Stimulated activated CD4-positive, alpha-beta T cell treated with anti-CD3 and anti-CD28 coated beads, Interleukin-2, amount 100 ng/mL, for 24 hours (primary cell): ENCODE measurements at places on chromosomes 1 and 21.
A peak's percentile ranks its signal among the peaks of the same experiment; 100 is the strongest.

DNA sequence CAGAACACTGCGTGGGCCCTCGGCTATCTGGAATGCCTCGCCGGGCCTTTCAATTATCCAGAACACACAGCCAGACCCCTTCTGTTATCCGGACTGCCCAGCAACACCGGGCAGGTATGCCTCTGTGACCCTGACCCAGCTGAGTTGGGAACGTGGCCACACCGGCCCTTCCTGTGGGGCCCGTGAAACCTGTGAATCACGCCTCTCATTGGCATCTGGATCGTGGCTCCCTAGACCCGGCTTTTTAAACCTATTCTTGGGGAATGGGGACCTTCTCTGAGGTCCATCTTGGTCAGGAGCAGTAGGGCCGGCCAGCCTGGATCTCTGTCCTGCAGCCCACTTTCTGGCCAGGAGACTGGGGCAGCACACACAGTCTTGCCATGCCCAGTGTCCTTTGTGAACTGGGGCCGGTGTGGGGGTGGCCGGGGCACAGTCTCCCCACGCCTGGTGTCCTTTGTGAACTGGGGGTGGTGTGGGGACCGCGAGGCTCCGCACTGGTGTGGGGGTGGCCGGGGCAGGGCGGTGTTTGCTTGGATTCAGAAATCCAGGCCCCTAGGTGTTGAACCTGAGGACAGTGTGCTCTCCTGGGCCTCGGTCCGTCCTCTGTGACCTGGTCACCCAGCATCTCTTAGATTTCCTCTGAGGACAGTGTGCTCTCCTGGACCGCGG, 11.1 kb downstream of the COL18A1 start:
- DNase-seq, result no peak

DNA sequence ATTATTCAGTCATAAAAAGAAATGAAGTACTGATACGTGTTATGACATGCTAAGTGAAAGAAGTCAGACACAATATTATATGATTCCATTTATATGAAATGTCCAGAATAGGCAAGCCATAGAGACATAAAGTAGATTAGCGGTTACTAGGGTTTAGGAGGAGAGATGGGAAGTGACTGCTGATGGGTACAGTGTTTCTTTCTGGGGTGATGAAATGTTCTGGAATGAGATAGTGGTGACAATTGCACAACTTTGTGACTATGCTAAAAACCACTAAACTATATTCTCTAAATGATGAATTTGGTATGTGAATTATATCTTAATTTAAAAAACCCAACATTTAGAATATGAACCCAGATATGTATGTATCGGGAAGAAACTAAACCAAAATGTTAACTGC, 27.6 kb downstream of the IPP start:
- no peak for DNase-seq

- DNase-seq, result no peak
These were observed 88.6 kb downstream of the SELENOF start for GRCh38 chr1:86825319-86825718.

GRCh38 chr1:240991230-240991629, 365.8 kb downstream of the RGS7 start:
- no peak for DNase-seq

GRCh38 chr1:169390303-169390702, 22.3 kb downstream of the BLZF1 start:
- DNase-seq, result no peak

DNA sequence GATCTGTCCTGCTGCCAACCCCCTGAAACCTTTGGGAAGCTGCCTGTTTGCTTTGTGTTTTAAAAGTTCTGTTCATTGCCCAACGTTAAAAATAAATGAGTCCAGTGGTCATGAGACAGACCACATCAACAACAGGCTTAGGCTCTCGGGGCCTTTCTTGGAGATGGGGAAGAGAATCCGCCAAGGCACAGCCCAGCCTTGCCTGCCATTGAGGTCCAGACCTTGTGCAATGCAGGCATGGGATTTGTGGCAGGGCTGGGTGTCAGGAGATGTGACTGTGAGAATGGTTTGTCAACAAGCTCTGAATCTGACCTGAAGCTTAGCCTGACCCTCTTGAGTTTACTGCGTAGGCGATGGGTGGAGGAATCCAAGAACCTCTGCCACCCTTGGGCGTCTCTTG, 4.2 kb downstream of the SPSB1 start:
- no peak for DNase-seq

- DNase-seq, result no peak
These were observed 66.8 kb downstream of the POFUT2 start for GRCh38 chr21:45220714-45221490.

DNA sequence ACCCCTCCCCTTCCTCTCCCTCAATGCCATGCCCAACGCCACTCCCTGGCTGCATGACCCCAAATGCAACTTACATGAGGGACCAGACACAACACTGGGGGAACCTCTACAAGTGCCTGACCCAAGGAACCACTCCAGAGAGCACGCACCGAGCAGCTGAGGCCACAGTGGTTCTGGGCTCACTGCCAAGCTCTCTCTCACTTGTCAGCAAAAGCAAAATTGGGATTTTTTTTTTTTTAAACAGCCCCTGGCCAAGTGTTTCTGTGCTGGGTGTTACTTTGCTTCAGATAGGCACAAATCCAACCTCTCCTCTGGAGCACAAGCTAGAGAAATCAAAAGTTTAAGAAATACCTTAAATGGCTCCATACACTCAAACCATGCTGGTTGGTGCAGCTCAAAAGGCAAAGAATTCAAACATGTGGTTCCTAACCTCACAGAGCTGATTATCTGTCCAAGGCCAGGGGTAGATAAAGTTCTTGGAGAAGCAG, 363.0 kb downstream of the SETD4 start:
- peak; percentile 2 for DNase-seq

- peak; percentile 39 for DNase-seq
These were observed 76.3 kb downstream of the NPHP4 start for GRCh38 chr1:5915587-5916571.

- DNase-seq, result no peak
These were observed 270.5 kb downstream of the MATN1 start for GRCh38 chr1:30452925-30453324.

DNA sequence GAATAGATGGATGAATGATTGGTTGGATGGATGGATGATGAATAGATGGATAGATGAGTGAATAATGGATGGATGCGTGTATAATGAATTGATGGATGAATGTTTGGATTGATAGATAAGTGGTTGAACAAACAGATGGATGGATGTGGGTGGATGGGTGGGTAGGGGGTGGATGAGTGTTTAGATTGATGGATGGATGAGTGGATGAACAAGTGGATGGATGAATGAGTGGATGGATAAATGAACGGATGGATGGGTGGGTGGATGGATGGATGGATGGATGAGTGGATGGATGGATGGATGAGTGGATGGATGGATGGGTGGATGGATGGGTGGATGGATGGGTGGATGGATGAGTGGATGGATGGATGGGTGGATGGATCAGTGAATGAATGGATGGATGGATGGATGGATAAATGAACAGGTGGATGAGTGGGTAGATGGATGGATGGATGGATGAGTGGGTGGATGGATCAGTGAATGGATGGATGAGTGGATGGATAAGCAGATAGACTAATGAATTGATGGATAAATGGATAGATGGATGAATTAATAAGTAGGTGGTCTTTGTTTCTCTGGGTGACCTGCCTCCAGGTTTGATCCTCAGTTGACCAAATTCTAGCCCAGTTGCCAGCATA, 64.3 kb downstream of the SPSB1 start:
- no peak for DNase-seq

DNA sequence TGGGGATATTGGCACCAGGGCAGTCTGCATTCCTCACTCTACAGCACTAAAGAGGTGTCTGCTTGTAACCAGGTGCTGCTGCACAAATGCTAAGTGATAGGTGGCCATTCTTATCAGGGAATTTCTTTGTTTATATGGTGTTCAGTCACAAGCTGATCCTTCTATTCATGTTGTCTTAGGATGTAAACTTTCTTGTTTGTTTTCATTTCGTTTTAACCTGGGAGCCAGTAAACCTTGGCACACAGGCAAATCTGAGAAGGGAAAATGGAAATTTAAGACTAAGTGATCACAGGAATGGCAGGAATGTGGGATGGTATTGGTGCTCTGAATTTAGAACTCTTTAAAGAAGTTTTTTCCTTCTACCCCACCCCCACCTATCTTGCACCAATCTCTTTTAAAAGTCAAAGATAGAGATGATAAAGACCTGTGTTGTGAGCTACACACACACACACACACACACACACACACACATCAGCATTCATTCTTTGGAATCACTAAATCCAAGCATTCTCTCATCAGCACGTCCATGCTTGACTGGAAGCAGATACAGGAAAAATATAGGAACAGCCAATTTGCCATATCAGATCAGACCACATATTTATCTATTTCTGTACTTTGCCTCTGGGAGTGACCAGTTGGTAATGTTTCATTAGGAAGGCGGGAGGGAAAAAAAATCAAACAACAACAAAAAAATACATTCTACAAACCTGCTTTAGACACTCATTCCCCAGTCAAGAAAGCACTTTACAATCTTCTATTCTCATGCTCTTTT, 451.4 kb upstream of the ADGRL2 start:
- DNase-seq, result no peak

DNA sequence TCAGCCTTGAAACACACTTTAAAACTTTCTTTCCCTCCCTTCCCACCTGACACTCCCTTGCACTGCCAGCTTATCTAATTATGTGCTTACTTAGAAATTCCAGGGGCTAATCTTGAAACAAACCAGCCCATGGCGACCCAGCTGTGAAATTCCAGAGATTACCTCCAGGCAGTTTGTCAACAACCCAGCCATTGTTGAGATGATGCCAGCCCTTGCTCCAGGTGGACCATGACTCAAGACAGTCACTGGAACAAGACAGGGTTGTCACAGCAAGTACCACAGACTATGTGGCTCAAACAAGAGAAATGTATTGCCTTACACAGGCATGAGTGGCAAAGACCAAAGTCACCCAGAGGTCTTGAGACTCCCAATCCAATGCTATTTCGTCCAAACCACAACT, 7.9 kb downstream of the FYB2 start:
- no peak for DNase-seq

DNA sequence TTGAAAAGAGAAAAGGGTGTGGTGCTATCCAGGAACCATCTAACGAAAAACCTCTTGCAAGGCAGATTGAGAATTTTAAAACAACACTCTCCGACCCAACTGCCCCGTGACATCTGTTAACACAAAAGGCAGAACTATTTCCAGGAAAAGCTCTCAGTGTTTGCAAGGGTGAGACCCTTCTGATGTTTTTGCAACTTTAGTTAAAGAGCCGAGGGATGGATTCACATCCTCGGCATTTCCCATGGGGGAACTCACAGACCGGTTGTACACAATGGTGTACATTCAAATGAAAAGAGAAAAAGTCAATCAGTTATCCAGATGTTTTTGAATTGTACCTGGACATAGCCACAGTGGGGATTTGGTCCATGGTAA, 120.0 kb downstream of the NGF start:
- no peak for DNase-seq

GRCh38 chr1:34147301-34147700, 17.7 kb downstream of the CSMD2 start:
- no peak for DNase-seq

GRCh38 chr1:51945591-51945990, 44.9 kb downstream of the RAB3B start:
- DNase-seq, result no peak

DNA sequence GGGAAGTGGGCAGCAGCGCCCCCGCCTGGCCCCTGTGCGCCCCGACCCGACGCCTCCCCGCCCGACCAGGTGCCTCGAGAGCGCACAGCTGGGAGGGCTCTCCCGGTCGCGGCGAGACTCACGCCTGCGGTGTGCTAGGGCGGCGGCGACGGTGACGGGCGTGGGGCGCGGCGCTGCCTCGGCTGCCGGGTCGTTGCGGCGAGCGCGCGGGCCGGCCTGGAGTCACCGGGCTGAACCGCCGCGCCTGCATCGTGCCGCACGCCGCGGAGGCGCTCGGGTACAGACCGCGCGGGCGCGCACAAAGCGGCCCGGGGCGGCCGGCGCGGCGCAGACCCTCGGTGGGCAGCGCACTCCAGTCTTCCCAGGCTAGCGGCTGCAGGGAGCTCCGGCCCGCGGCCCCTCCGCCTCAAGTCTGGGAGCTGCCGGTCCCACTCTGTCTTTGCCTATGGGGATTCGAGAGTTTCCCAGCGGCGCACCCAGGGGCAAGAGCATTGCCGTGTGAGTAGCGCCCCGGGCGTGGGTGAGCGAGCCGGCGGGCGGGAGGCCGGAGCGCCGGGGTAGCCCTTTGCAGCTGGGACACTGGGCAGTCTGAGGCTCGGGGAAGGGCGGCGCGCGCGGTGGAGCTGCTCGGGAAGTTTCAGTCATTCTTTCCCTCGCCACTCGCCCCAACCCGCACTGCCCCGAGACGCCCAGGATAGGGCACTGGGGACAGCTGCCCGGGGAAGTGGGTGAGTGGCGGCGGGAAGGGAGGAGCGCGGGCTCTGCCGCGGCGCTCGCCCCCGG, at the start of gene SLC35F3:
Gene SLC35F3, plus strand, starts transcription at position 44 of the 783 bp plus-strand sequence.
- DNase-seq, result peak; percentile 47

DNA sequence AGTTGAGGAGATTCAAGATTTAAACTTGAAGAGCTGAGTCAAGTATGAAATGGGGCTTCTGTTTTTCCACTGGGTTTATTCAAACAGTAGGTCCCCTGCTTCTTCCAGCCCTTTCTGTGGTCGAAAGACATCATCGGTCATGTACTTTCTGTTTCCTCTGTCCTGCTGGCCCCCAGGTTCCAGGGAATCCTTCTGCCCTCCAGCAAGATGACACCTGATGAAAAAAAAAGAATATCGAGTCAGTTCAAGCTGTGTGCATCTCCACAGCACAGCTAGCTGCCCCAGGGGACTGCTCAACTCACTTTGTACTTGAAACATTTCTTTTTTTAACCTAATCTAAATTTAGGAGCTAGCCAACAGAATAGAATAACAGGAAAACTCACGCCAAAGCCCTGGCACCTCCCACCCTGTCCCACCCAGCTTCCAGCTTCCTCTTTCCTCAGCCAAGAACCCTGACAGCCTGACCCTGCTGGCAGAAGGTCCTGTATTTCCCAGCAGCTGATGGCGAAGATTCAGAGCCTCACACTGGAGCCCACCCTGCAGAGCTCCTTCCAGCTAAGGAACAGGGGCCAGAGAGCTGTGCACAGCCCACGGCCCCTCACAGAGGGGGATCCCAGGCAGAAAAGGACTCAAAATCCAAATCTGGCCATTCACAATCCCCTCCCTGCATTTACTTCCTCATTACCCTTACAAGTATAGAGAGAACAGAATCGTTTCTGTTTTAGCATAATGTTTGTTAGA, 176.5 kb downstream of the PSMG1 start:
- DNase-seq, result no peak

GRCh38 chr1:20903437-20903836, 116.3 kb upstream of the HP1BP3 start:
- DNase-seq, result no peak

DNA sequence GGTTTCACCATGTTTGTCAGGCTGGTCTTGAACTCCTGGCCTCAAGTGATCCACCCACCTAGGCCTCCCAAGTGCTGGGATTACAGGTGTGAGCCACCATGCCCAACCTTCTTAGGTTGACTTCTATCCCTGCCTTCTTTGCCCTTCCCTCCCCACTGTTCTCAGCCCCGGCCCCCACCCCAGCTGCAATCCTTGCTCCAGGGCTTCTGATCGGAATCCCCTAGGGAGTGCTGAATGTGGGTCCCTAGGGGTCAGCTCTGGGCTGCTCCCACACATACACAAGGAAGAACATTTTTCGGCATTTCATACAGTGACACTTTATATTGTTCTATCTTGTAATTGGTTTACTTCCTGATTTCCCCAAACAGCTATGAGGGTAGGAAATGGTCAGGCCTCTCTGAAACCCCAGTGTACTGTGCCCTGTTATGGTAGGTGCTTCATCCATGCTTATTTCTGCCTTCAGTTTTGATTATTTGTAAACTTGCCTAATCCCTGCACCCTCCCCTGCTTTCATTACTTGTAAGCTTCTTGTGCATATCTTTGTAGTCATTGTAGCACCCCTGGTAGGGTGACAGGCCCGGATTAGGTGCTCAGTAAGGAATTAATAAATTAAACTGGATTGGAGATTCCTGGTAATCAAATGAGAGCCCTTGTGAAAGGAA, 5.8 kb upstream of the SRP9 start:
- DNase-seq, result no peak
